ENCODE measurements at places on chromosomes 5 and 9.

DNA sequence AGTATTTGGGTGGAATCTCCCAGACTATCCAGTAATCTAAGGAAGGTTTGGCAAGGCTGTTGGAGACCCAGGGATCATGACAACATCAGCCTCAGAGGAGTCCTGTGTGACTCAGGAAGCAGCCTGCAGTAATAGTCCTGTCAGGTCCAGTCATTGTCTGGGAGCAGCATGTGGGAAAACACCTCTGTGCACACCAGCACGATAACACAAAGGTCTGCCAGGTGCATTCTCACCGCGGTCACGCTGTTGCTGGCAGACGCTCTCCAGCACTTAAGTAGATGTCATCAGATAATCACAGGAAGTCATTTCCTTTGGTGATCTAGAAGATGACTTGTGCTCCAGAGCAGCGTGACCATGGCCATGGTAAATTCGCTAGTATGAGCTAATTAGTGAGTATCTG, 99.2 kb upstream of the IQGAP2 start:
- peak; percentile 23 for DNase-seq

DNA sequence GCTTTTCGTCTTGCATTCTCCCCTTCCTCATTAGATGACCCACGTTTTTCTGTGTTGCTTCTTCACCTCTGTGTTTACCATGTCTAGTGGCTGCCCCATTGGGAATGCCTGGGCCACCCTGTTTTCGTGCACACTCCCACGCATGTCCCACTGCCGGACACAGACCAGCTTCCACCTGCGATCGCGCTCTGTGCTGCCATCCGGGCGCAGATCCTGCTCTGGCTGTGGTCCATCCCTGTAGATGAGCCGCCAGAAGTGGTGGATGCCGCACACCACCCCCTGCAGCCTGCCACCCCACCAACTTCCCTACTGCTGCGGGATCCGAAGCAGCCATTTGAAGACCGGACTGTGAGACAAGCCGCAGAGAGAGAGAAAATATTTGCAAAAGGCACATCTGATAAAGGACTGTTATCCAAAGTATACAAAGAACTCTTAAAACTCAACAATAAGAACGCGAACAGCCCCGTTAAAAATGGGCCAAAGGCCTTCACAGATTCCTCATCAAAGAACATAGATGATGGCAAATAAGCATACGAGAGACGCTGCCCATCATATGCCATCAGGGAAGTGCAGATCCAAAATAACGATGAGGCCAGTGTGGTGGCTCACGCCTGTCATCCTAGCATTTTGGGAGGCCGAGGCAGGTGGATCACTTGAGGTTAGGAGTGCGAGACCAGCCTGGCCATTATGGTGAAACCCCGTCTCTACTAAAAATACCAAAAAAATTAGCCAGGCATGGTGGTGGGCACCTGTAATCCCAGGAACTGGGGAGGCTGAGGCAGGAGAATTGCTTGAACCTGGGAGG, 163.7 kb downstream of the COL23A1 start:
- DNase-seq, result no peak

DNA sequence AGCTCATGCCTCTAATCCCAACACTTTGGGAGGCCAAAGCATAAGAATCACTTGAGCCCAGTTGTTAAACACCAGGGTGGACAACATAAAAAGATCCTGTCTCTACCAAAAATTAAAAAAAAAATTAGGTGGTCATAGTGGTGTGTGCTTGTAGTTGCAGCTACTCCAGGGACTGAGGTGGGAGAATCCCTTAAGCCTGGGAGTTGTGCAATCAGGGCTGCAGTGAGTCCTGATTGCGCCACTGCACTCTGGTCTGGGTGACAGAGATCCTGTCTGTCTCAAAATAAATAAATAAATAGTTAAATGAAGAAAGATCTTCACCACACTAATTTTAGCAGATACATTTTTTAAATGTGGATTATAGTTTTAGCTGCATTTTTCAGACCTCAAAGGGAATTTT, 433.2 kb downstream of the MAT2B start:
- no peak for DNase-seq

DNA sequence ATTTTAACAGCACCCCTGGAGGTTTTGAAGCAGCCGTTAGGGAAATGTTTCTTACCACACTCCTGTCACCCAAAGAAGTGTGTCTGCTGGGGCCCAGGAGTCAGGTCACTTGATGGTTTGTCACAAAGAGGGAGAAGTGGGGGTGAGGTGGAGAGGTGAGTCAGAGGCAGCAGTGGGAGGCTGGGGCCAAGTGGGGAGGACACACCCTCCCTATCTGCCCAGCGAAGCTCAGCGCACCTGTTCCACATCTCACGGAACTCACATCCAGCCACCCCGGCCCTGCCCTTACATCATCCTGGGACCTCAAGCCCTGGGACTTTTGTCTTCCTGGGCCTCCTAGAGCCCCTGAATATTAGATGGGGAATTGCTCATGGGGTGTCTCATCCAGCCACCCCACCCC, 171.1 kb upstream of the SMIM23 start:
- DNase-seq, result no peak

DNA sequence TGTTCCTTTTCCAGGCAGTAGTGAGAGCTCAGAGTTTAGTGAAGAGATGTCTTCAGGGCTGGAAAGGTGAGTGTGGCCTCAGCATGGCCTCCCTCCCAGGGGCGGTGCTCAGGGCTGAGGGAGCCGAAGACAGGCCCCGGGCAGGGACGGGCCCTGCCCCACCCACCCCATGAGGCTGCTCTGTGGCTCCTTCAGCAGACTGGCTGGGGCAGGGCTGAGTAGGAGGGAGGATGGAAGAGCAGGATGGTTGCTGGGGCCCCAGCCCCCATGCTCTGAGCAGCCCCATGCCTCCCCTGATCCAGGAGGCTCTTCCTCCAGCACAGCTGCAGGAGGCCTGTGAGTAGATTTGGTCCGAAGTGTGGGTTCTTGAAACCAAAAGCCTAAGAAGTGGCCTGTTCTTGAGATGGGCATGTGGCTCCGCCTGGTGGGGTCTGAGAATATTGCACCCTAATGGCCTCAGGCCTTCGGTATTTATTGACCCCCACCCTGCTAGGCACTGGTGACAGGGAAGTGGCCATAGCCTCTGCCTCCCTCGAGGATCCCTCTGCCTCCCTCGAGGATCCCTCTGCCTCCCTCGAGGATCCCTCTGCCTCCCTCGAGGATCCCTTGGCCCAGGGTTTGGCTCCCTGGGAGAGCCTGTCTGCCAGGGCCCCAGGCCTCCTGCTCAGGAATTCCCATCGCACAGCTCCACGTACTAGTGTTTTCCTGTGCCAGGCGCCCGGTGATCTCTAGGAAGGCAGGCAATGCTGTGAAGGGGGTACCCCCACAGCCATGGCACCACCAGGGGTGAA, 65.4 kb upstream of the GARNL3 start:
- DNase-seq, result peak; percentile 70

DNA sequence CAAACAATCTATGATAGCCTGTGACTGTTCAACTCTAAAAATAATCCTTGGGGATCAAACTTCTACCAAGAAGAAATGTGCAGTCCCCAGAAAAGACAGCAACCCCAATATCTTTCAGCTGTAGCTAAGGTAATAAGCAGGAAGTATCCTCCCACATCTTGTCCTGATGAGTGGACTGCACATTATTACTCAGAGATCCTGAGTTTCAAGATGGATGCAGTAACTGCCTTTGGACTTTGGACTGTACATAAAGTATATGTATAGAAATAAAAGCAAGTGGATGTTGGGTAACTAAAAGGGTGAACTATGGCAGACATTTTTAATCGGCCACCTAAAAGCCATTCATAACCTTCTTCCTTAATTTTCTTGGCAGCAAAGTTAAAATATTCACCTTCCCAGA, 45.1 kb downstream of the SMIM23 start:
- no peak for DNase-seq

DNA sequence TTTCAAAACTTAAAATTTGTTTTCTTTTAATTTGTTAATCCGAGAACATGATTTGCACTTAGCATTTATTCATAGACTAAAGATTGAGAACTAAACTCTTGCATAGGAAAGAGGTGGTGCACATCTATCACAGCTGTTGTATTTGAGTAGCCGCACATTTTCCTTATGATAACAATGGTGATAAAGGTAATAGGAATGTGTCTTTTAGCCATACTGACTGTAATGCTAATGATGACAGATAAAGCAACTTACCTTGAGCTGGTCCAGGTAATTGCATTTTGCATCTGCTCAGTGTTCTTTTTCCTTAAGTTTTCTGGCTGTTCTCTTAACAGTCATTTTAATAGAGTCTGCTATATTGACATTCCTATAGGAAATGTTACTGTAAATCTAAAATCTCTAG, 19.0 kb downstream of the PHAX start:
- no peak for DNase-seq

DNA sequence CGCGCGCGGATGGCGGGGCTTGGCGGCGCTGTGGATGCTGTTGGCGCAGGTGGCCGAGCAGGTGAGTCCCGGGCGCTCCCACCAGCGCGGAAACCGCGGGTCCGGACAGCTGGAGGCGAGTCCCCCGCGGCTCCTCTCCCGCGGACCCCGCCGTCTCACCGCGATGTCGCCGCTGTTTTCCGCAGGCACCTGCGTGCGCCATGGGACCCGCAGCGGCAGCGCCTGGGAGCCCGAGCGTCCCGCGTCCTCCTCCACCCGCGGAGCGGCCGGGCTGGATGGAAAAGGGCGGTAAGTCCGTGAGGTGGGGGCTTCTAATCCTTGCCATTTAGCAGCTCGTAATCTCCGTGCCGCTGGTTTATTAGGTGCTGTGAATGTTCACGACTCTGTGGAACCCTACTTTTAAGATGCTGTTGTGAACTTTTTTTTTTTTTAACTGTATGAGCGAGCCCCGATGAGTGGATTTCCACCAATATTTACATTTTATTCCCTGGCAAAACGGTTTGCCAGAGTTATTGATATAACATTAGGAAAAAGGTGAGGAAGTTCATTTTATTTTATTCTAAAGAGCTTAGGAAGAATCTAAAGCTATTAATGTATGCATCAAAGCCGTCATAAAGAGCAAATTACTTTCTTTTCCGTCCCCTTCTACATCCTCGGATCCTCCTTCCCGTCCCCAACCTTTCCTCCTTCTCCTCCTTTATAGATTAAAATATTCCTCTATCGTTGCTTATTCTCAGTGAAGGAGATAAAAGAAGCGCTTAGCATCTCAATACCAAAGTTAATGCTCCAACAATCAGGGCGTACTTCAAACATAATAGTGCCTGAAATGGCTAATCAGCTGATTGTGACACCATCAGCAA, 579 bp downstream of the ADAMTS16 start:
- DNase-seq, result no peak

DNA sequence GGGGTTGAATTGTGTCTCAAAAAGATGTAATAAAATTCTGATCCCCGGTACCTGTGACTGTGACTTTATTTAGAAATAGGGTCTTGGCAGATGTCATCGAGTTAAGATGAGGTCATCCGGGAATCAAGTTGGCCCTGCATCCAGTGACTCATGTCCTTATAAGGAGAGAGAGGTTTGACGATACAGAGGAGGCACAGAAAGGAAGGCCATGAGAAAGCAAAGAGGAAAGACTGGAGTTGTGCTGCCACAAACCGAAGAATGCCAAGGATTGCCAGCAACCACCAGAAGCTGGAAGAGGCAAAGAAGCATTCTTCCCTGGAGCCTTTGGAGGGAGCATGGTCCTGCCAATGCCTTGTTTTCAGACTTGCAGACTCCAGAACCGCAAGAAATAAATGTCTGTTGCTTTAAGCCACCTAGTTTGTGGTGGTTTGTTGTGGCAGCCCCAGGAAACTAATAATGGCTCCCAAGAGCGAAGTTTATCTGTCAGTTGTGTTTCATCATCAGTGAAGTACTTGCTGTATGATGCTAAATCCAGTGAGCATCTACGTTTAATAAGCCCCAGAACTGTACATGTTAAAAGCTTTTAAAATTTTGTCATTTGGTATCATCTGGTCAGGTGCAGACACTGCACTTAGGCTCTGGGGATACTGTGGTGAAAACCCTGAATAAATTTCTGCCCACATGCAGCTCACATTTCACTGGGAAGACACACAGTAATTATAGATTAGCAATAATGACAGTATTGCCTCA, 114.8 kb downstream of the TLE4 start:
- DNase-seq, result no peak

DNA sequence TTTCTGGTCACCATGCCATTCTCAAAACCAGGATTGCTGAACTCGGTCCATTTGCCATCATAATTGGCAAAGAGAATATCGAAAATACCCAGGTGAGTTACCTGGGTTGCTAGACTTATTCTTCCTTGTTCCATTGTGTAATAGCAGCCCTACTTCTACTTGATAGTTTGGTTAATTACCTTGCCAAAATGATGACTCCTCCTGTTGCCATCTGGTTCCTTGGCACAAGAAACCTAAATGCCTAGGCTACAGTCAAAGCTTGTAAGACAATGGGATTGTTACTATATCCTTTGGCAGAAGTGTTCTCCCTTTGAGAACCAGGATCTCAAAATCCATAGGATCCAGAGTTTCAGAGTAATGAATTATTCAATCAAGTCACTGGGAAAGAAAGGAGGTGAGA, 373.2 kb upstream of the ACTBL2 start:
- DNase-seq, result no peak

DNA sequence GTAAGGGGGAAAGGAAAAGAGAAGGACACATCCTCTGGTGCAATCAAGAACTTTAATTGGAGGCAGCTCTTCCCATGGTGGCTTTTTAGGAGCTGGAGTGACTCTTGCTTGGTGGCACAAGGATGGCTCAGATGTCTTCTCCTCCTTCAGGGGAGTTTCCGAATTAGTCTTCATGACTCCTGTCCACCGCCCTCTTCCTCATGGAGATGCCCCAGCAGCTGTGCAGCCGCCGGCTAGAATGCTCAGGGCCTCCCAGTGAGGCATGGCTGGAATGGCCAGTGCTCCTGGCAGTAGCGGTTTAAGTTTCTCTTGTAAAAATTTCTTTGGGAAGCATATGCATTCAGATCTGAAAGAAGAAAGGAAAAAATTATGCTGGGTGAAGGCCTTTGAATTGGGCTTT, 8.8 kb upstream of the TEX53 start:
- no peak for DNase-seq

DNA sequence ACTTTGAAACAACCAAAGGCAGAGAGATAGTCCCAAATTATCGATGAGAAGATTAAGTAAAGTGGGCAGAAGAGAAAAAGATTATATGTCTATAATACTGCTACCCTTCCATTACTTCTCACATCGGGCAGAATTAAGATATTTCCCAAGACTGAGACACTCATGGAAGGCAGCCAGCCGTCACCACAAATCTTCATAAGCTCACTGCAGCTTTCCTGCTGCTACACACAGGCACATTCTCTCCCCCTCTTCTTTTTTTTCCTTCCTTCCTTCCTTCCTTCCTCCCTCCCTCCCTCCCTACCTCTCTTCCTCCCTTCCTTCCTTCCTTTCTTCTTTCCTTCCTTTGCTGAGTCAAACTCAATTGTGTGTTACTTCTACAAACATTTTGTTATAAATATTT, 58.7 kb upstream of the SPATA31C2 start:
- DNase-seq, result no peak

- DNase-seq, result no peak
Observed at GRCh38 chr9:20670395-20670794, 13.7 kb upstream of the FOCAD start.

DNA sequence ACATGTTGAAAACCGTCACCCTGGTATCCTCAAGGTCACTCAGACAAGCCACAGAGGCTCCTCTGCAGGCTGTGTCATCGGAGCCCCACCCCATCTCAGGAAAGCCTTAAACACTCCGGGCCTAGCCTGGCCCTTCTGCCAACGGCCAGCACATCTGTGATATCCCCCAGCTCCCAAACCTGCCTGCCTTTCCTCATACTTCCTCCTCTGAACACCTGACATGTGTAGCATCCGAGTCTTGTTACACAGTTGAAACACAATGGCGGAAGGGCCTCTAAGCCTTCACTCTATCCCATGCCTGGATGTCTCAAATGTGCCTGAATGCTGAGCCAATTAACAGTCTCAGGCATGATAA, 32.9 kb upstream of the TGFBR1 start:
- no peak for DNase-seq

- no peak for DNase-seq
Observed at GRCh38 chr5:141149812-141150211, at the start of gene PCDHB6. TSS of gene PCDHB6 (plus strand) at chr5:141150057. CDS start at chr5:141150258, 201 bp downstream.
